ENCODE measurements at places on chromosomes 3 and 15.

- no peak for DNase-seq
These were observed 13.2 kb downstream of the XXYLT1 start for GRCh38 chr3:195257454-195258448.

DNA sequence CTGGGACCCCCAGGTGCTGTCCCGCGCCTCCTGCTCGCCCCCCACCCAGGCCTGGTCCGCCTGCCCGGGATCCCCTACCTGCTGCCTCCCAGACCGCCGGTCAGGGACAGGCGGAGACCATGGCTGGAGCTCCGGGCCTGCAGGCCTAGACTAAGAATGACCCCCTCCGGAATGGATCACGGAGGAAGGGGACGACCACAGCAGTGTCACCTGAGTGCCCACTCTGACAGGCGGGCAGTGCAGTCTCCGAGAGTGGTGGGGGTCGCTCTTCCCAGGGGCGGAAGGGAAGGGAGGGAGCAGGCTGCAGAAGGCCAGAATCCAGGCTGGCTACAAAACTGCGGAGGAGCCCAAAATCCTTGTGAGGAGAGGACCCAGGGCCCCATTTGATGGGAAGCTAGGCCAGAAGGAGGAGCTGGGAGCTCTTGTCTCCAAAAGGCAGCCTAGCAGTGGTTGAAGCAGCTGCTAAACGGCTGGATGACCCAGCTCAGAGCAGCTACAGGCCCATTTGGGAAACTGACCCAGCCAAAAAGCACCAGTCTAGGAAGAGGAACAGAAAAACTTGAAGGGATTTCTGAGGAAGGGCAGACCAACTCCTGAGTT is 908 bp upstream of the RAB43 start:
- DNase-seq, result no peak

DNA sequence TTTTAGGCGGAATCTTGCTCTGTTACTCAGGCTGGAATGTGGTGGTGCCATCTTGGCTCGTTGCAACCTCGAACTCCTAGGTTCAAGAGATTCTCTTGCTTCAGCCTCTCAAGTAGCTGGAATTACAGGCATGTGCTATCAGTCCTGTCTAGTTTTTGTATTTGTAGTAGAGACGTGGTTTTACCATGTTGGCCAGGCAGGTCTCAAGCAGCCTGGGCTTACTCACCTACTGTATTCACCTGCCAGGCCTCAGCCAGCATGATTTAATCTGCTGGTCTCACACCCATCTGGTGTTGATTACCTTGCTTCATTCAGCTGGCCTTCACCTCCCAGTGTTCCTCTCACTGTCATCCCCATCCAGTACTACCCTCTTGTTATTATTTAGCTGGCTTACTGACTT is 102.0 kb downstream of the IL12A start:
- DNase-seq, result no peak

GRCh38 chr3:32432711-32433530 is 41.3 kb downstream of the CMTM7 start:
- DNase-seq, result no peak

DNA sequence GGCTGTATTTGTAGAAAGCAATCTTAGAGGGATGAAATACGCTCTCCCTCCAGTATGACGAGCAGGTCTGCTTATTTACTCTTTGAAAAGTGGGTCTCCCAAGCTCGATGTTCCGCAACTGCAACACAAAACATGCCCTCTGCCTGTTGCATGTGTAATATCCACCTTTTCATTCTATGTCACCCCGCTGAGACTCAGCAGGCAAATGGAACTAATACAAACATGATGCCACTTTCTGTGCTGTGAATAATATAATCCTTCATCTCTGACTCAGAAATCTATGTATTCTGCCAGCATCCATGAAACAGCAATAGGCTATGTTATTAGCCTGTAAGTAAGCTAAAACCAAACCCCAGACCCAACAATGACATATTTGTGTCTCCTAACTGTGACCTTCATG is 200.8 kb upstream of the TMCO5A start:
- no peak for DNase-seq

- DNase-seq, result no peak
These were observed 31.5 kb upstream of the RPS17 start for GRCh38 chr15:82571722-82572222.

- DNase-seq, result no peak
These were observed 44.9 kb upstream of the TSEN2 start for GRCh38 chr3:12439161-12439940.

- no peak for DNase-seq
These were observed 18.1 kb downstream of the CSRNP1 start for GRCh38 chr3:39135170-39135805.

DNA sequence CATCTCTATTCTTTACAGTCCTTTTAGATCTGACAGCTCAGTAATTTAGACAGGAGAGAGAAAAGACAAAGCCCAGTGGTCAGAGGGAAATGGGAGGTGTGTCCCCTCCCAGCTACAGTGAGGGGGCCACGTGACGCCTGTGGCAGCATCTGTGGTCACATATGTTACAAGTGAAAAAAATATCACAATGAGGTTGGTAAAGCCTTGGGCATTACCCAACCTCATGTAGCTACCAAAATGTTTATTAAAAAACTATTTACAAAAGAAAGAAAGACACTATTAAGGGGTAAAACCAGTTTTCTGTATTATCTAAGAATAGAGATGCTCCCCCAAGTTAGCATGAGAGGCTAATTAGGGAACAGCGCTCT is 42.9 kb upstream of the PLCL2 start:
- DNase-seq, result no peak

DNA sequence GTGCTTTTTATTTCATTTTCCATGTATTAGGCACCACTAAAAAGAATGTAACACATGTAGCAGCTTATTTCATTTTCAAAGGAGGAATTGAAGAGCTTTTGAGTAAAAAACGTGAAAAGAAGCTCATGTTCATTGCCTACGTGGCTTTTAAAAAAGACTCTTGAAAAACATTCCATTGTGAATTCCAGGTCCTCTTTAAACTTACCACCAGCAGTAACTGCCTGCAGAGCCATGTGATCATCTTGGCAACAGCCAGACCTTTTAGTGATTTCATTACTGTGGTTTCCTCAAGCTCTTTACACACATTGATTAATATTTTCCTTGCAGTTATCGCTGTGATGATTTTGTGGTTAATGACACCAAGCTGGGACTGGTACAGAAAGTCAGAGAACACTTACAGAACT is 43.8 kb upstream of the FBXL22 start:
- no peak for DNase-seq
